ENCODE measurements at places on chromosomes 2 and 18.
A peak's percentile ranks its signal among the peaks of the same experiment; 100 is the strongest.

GRCh38 chr2:147424766-147425165 lies 420.1 kb upstream of the ACVR2A start:
- DNase-seq = no peak

DNA sequence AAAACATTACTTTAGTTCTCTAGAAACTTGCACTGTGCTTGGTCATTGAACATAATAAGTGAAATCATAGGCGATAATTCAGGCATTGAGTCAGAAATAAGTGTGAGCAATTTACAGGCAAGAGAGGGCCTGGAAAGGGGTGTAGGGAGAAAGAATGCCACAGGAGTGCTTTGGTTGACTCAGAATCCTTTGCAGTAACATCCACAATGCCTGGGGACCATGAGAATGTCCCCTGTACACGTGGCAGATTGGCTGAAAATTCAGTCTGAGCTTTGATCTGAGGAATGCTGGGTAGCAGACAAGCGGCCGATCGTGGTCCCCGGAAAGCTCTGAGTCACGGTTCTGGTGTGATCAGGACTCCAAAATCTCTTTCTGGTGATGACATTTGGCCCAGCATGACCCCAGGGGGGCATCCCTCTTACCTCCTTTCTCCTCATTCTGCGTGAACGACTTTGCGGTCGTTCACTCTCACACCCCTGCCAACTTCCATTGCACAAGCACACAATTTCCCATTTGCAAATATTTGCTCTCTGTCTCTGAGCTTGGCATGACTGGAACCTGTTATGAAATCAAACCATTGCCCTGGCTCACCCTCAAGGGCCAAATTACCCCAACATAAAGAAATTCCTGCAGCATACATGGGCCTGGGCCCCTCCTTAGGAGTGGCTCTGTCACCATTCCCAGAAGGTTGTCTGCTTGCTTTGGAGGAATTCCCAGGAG lies 305.0 kb upstream of the EPAS1 start:
- DNase-seq = no peak

DNA sequence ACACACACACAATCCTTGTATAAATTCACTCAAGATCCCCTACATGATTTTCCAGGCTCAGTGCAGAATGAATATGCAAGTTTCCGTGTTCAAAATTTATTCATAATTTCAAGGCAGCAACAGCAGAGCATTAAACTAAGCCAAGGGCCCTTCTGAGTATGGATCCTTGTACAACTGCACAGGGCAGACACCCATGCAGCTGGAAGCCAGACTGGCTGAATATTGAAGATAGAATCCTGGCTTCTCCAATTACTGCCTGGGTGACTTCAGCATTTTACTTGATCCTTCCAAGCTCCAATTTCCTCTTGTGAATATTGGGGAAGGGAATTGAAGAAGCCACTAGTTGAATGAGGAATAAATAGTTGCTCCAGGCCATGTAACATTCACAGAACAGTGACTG lies 267.9 kb upstream of the REG3G start:
- DNase-seq = no peak

GRCh38 chr2:96396095-96396494 lies 60.5 kb downstream of the NCAPH start:
- no peak for DNase-seq

DNA sequence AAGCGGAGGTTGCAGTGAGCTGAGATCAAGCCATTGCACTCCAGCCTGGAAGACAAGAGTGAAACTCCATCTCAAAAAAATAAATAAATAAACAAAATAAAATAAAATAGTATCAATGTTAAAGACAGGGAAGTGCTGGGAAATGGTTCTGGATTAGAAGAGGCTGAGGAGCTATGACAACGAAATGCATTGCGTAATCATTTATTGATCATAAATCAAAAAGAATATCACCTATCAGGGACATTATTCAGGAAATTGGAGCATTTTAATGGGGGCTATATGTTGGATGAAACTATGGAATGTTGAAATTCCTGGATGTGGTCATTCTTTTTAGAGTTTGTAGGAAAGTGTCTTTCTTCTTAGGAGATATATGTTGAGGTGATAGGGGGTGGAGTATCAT lies 30.9 kb upstream of the MTA3 start:
- DNase-seq = no peak

DNA sequence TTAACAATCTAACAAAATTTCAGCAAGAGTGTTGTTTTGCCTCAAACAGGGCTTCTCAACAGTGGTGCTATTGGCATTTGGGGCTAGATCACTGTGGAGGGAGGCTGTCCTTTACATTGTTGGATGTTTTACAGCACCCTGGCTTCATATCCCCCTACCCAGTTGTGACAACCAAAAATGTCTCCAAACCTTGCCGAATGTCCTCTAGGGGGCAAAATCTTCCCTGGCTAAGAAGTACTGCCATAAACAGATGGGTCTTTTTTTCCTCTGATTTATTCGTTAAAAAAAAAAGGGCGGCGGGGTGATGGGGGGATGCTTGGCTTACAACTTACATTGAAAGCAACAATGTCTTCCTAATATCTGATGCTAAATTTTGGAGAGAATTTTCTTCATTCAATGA lies 207.6 kb upstream of the CCDC150 start:
- no peak for DNase-seq

DNA sequence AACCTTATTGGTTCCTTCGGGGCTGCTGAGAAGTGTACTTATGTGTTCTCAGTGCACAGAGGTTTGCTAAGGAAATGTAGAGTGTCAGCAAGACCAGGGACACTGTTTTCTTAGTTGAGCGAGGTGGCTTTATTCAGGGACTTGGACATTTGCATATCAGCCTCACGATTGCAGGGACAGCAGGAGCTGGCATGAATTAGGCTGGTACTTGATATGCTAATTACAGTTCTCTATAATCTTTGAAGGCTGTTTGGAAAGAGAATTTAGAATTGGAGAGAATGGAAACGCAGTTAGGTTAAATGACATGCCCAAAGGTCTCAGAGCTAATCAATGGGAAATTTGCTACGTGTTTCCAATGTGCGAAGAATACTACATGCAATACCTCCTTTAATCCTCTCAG lies 18.7 kb upstream of the MTCL1 start:
- DNase-seq = no peak

DNA sequence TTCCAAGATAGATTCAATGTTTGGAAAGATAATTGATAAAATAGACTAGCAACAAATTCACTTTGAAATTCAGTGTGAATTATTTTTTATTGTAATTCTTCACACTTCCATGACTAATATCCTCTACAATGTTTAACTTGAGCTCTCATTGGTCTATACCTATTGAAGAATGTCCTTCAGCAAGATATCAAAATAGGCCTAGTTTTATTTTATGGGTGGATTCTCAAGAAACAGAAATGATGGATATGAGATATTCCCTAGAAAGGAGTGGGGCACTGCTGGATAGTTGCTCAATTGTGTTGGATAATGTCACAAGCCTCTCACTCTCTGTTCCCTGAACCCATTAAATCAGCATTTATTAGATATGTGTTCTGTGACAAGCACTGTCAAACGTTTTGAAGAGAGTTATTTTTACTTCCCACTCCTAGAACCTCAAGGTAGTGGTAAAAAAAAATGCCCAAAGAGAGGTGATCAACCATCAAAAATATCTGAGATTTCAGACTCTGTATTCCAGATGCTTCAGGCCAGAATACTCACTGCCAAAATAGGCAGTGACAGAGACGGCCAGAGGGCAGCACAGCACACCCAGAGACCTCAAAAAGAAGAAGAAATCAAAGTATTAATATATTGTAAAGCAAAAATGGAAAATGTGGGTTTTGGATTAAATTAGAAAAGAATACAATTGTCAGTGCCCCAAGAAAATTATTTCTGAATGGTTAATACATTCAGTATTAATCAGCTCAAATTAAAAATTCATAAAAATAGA lies 87.5 kb downstream of the TRIB2 start:
- no peak for DNase-seq

DNA sequence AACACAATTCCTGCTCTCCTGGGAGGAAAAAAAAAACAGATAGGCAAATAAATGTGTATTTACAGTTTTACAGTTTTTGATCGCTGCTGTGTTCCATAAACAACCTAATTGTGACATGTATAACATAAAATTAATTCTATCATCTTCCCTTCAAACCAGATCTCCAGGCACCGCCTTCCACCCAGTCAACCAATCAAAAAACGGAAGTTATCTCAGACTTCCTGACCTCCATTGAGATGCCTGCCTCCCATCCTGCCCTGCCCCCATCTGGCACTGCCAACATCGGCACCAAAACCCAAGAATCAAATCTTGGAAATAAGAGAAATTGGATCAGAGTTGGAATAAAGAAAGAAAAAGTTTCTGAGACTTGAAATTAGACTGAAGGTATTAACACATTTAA lies 3.1 kb upstream of the RIOK3 start:
- DNase-seq = no peak

- DNase-seq = no peak
Observed at GRCh38 chr2:187037310-187037709, 188.3 kb upstream of the ZSWIM2 start.

GRCh38 chr18:9612215-9612830 lies 2.0 kb downstream of the PPP4R1 start:
- peak; percentile 33 for DNase-seq

- no peak for DNase-seq
Observed at GRCh38 chr18:77980275-77980674, 730.6 kb downstream of the GALR1 start.

- no peak for DNase-seq
Observed at GRCh38 chr2:222239945-222240675, 58.7 kb downstream of the PAX3 start.
